ENCODE measurements at places on chromosomes 7 and 10. TPM values are rescaled to one million over a fixed set of nuclear protein-coding genes. Genes with fewer than 3 reads are reported as not detected.
A peak's percentile ranks its signal among the peaks of the same experiment; 100 is the strongest.

- no peak for DNase-seq
Measured at GRCh38 chr10:105187243-105187642, 546.2 kb downstream of the SORCS3 start.

DNA sequence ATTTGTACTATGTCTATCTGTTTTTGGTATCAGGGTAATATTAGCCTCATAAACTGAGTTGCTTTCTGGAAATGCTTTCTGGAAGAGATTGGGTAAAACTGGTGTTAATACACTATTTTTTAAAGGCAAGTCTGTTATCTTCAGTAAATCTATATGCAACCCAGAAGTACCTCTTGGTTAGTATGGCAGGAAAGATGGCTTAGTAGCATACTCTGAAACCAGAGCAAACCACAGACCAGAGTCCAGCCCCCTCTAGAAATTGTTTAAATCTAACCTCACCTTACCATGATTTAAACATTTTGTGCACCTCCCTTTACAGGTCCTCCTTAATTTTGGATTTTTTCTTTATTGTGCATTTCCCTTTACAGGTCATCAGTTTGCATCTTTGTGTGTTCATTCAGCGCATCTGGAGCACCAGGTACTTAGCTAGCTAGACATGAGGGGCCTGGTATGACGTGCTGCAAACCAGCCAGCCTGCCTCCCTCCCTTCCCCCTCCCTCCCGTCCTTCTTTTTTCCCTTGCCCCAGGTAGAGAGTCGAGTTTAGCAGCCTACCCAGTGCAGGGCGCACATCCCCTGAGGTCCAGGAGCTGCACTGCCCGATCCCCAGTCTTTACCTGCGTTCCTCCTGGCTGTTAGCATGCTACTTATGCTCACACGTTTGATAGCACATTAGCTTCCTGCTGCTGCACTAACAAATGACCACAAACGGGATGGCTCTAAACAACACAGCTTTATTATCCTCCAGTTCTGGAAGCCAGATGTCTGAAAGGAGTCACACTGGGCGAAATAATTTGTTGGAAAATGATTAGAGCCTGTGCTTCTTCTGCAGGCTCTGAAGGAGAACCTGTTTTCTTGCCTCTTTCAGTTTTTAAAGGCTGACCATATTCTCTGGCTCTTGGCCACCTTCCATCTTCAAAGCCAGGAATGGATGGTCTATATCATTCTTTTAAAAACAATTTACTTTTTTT, 299.9 kb upstream of the HABP2 start:
- DNase-seq, result no peak

- DNase-seq, result no peak
Measured at GRCh38 chr10:71534568-71535194, 138.0 kb downstream of the CDH23 start.

DNA sequence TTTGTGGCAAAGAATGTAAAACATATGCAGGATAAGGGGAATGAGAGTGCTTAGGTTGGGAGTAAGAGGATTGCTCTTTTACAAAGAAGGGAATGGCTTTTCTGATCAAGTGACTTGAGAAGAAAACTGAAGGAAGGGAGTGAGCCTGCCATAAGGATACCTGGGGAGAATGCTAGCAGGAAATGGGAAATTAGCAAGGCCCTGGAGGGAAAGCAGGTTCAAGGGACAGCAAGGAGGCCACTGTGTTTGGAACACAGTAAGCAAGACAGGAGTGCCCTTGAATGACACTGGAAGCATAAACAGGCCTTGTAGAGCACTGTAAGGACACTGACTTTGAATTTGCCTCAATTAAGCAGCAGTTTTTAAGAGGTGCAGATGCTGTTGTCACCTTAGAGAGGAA, 1069.9 kb downstream of the DNAJB9 start:
- DNase-seq, result no peak

DNA sequence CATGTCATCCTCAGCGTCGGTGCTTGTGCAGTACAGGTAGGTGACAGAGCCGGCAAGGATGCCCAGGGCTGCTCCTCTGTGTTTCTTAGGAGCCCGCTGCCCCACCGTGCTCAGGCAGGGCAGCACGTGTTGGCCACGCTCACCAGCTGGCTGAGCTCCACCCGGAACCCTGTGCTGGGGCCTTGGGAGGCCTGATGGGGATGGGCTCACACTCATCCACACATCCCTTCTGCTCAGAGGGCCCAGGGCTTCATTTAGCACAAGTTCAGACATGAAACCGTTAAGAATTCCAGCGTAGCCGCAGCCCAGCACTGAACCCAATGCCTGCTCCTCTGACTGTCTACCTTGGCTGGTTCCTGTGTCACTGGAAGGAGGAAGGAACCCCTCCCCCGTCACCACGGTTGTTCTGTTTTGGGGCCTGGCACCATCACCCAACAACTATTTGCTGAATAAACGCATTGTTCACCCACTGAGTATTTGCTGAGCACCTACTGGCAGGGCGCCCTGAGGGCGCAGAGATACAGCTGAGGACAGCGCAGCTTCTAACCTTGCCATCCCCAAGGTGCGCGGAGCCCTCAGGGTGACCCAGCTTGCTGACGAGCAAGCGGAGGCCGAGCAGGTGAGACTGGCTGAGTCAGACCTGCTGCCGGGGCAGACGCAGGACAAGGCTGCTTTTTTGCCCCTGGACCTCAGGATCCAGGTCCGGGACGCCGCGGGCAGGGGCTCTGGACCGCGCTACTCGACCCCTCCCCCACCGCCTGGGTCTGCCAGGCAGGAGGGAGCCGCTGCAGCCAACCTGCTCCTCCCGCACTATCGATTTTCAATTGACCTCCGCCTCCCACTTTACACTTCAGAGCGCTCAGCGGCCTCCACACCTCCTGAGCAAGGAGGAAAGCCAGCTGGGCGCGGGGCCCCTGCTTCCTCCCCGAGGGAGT, 50.6 kb upstream of the RET start:
- no peak for DNase-seq

DNA sequence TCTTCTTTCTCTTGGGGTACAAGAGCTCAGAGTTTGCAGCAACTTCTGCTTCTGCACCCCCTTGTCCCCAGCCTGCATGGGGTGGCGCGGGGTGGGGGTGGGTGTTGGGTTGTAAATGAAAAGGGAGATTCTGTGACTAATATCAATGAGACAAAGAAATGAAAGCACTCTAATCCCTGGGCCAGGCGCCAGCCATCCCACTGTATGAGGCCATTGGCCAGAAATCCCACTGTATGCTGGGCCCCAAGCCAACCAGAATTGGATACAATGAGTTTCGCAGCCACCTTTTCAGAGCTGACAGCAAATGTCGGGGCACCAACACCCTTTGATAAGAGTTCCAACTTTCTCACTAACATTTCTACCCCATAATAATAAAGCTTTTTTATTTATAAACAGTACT, 10.9 kb upstream of the PTN start:
- DNase-seq, result no peak

- no peak for DNase-seq
Measured at GRCh38 chr7:22645418-22646181, 81.4 kb upstream of the IL6 start.

- no peak for DNase-seq
Measured at GRCh38 chr7:96084881-96085553, 236.9 kb downstream of the SLC25A13 start.

Gene CYP3A5
- 104 TPM for total RNA-seq

Gene FRMPD2
- total RNA-seq, result 3.4 TPM

DNA sequence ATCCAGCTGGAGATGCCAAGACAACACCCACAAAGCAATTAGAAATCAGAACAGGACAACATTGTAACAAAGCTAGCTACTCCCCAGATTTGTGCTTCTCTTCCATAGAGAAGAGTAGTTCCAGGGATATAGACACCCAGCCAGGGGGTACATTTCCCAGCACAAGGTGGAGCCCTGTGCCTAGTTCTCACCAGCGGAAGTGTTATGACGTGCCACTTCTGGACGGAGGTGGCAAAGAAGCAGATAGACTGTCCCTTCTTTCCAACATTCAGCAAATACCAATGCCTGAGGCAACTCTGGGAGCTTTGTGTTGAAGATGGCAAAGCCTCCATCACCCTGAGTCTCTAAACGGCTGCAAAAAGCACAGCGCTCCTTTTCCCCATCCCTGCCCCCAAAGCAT, 23.4 kb upstream of the GSAP start:
- no peak for DNase-seq

GRCh38 chr7:149253665-149254064, 8.3 kb upstream of the ZNF783 start:
- no peak for DNase-seq

DNA sequence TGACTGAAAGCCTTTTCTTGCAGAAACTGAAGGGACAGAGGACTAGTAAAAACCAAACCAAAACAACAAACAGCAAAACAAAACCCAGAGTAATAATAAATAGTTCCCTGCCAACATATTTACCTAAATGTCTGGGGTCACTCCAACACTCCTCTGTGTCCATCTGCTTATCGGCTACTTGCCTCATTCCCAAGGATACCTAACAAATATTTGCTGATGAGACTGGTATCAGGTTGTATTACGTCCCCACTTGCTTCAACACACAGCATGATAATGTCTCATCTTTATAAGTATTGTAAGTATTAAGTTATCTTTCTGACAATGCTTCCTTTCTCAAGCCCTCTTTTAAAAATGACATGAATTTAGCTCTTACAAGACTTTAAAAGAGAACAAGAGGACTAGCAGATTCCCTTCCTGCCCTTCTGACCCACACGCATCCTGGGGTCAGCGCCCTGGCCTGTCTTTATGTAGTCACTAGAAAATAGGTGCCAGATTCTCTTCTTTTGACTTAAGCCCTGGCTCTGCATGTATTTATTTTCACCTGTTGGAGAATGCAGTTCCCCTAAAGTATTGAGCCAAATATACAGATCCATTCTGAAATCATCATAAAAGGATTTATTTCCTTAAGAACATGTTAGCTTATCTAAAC, 110.2 kb downstream of the SEM1 start:
- no peak for DNase-seq

Gene TAC1
- 3.0 TPM for total RNA-seq

DNA sequence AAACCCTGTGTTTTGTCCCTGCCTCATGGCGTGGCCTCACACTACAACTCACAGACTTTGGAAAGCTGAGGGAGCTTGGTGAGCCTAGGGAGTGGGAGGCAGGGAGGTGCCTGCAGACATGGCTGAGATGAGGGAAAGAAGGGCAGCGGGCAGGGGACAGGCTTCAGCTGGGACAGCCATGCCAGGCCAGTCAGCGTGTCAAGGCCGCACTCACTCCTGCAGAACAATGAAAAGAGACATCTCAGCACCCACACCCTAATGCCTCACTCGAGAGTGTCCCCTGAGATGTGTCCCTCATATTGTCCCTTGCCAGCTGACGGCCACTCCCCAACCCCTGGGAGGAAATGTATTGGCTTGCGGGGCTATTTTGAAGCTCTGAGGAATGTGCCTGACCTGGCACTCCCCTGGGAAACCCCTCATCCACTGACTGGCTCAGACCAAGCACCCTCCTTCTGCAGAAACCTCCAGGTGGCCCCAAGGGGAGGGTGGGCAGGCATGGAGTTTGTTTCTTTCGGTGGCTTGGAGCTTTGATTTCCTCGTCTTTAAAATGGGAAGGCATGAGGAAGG, 31.6 kb downstream of the SH3PXD2A start:
- DNase-seq, result no peak

DNA sequence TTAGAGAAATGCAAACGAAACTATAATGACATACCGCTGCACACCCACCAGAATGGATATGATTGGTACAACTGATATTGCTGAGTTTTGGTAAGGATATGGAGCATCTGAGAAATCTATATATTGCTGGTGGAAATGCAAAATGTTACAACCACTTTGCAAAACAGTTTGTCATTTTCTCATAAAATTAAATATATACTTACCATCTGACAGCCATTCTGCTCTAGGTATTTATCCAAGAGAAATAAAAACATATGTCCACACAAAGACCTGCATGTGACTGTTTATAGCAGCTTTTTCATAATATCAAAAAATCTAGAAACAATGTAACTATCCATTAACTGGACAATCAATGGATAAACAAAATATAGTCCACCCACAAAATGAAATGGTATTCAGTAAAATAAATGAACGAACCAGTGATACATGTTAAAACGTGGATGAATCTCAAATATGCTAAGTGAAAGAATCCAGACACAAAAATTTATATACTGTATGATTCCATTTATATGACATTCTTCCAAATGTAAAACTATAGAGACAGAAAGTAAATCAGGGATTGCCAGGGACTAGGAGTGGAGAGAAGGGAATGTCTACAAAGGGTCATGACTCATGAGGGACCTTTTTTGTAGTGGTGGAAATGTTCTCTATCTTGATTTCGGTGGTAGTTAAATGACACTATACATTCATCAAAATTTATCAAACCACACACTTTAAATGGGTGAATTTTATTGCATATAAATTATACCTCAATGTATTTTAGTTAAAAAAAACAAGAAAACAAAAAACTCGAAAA, 312.0 kb upstream of the GLI3 start:
- DNase-seq, result no peak

DNA sequence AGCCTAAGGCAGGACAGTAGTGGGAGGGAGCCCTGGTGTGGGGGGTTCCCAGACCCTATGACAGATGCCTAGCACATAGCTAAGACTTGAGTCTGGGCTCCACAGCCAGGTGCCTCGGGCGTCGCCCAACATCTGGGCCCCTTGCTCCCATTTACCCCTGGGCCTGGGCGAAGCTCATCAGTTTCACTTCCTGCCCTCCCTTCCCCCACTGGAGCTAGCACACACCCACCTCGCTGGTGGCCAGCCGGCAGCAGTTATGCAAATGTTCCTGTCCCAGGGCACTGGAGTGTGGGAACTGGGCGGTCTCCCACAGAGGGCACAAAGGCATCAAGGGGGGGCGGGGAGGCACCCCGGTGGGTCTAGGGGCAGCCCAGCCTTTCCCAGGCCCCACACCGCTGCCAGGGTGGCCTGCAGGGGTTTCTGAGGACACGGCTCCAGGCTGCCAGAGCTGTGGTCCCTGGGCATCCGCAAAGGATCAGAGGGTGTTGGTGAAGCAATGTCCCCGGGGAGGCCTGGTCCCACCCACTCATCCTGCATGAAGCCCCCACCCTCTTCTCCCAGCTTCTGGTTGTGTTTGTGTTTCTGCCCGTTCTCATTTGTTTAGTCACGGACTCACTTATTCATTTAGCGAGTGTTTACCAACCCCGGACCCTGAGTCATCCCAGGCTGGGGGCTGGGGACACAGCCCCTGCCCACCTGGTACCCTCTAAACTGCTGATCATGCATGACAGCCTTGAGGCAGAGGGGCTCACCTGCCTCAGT, 20.4 kb downstream of the SH2B2 start:
- peak; percentile 79 for DNase-seq

- no peak for DNase-seq
Measured at GRCh38 chr7:39616138-39616537, 7.2 kb upstream of the RALA start.
